ENCODE measurements at places on chromosomes 7 and 10.

DNA sequence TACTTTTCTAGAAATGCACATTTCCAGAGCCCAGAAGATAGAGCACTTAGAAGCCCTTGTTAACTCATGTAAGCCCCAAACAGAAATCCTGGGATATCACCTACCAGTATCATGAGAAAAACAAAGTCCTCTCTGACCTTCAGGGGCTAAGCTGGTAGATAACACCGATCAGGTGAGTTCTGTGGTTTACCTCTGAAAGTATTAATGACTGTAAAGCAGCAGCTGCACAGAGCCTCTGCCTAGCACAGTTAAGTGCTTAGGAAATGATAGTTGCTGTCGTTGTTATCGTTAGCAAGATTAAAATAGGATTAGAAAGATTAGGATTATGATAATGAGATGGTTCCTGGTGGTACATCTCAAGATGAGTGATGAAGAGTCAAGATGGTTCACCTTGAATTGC lies 64.9 kb downstream of the PLXNA4 start:
- H3K4me1 ChIP-seq, result peaks cover 30% of the 10 kb centered on the region
- DNase-seq, result no peak
- H3K27me3 ChIP-seq, result peaks cover 4% of the 10 kb centered on the region
- no peak overlapping the region for H3K27ac ChIP-seq

- H3K27ac ChIP-seq, result no peak overlapping the region
- no peaks in the 10 kb centered on the region for H3K4me1 ChIP-seq
- H3K4me3 ChIP-seq, result no peak overlapping the region
- H3K27me3 ChIP-seq, result peaks cover 25% of the 10 kb centered on the region
Measured at GRCh38 chr10:10977978-10978377, 39.7 kb upstream of the CELF2 start.

DNA sequence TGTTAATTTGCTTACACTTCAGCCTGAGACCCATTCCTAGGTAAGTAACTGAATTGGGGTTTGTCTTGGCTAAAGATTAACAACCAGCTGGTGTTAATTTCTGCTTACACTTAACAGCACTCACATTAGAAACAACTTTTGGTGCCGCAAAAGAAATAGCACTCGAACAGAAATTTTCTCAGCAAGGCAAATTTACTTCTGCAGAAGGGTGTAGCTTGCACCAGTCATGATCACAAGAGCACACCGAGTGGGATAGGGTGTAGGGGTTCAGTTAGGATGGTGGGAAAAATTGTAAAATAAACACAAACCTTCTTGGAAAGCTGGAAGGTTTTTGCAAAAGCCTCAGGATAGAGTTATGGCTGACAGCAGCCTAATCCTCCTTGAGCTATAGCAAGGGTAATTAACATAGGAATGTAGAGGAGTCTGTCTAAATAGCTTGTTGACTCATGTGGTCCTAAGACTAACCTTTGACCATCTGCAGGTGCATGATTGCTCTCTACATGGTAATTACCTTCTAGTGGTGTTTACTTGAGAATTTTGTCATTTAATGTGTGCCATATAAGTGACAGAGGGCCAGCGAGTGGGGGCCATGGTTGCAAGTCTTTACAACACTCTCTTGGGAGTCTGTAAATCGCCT lies 67.8 kb upstream of the CDK13 start:
- no peaks in the 10 kb centered on the region for H3K36me3 ChIP-seq
- H3K4me1 ChIP-seq, result no peaks in the 10 kb centered on the region
- H3K4me3 ChIP-seq, result no peak overlapping the region
- H3K27ac ChIP-seq, result no peak overlapping the region

DNA sequence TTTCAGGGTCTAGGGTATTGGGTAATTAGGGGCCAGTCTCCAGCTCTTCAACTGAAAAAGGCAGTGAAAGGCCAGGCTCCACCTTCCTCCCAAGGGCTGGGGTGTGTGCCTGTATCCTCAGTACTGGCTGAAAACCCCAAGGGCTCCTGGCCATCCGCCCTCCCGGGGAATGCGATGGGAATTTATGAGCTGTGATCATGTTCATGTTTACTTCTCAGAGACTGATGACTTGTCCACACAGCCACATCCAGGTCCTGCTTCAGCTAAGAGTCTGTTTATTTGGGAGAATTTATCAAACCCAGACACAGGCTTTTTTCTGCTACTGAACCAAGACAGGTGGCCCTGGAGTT lies 91.7 kb downstream of the CCDC3 start:
- no peak for DNase-seq
- no peak overlapping the region for H3K4me3 ChIP-seq
- H3K36me3 ChIP-seq, result no peaks in the 10 kb centered on the region
- H3K4me1 ChIP-seq, result no peaks in the 10 kb centered on the region
- peaks cover 10% of the 10 kb centered on the region for H3K27me3 ChIP-seq
- no peak overlapping the region for H3K27ac ChIP-seq

GRCh38 chr7:10889266-10889898 lies 84.3 kb upstream of the PHF14 start:
- H3K4me3 ChIP-seq, result no peak overlapping the region
- peak overlapping the region; percentile 59 for H3K27ac ChIP-seq
- H3K4me1 ChIP-seq, result peaks cover 12% of the 10 kb centered on the region
- peak; percentile 50 for DNase-seq

- DNase-seq, result no peak
- peaks cover 90% of the 10 kb centered on the region for H3K27me3 ChIP-seq
- no peak overlapping the region for H3K4me3 ChIP-seq
- peaks cover 3% of the 10 kb centered on the region for H3K36me3 ChIP-seq
Measured at GRCh38 chr7:157016024-157016351, 5.5 kb upstream of the MNX1 start.

DNA sequence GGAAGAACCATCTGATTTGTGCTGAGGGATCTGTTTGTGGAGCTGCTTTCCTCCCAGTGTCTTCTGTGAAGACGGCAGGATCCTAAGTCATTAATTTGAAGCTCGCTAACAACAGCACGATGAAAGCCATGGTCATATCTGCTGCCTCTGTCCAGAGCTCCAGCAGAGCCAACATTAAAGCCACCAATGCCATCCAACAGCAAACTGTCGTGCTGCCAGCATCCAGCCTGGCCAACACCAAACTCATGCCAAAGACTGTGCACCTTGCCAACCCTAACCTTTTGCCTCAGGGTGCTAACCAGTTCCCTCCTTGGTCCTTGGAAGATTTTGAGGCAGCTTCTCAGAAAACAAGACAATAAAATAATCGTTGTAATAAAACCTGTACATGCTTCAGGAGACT lies 36.2 kb downstream of the HTR5A start:
- no peak overlapping the region for H3K27ac ChIP-seq
- H3K4me1 ChIP-seq, result no peaks in the 10 kb centered on the region
- no peaks in the 10 kb centered on the region for H3K36me3 ChIP-seq
- no peak for DNase-seq

- H3K36me3 ChIP-seq, result no peaks in the 10 kb centered on the region
- H3K27ac ChIP-seq, result no peak overlapping the region
- H3K27me3 ChIP-seq, result peaks cover 17% of the 10 kb centered on the region
- H3K4me3 ChIP-seq, result no peak overlapping the region
- DNase-seq, result no peak
Measured at GRCh38 chr10:88861036-88861435, 9.4 kb upstream of the ANKRD22 start.

DNA sequence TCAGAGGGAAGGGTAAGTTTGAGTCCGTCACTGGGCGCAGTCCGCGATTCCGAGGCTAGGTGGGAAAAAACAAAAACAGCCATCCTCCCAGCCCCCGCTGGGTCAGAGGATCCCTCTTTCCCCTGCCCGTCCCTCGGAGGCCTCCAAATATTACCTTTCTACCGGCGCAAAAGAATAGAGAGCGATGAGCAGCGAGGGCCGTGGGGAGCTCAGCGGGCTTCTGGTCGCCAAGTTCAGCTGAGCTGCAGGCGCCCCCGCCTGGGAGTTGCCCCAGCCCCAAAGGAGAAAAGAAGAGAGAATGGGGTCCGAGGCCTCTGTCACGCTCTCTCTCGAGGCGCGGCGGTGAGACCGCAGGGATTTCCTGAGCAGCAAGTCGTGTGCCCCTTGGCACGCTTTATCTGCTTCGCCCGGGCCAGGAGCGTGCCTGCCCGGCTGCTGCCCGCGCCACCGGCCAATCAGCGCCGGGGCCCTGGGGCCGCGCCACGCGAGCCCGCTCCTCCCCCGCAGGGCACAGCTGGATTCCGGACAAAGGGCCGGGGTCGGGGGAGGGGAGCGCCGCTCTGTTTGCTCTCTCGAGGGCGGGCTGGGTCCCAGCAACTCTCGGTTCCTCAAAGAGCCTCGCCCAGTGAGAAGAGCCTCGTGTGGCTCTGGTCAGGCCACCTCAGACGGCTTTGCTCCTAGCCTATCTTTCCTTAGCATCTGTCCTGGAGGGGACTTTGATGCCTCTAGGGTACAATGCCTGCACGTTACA lies at the start of gene NEUROG3:
Gene NEUROG3 (minus strand): TSS at position 367 of the 751 bp plus-strand sequence. CDS start 379 bp downstream, outside the sequence.
- DNase-seq, result no peak
- H3K27me3 ChIP-seq, result peaks cover 89% of the 10 kb centered on the region
- peaks cover 24% of the 10 kb centered on the region for H3K4me1 ChIP-seq
- H3K4me3 ChIP-seq, result peak within 1 kb of the TSS; percentile 56
- no peaks in the 10 kb centered on the region for H3K36me3 ChIP-seq

- DNase-seq, result no peak
- no peak overlapping the region for H3K4me3 ChIP-seq
- peaks cover 32% of the 10 kb centered on the region for H3K27me3 ChIP-seq
- peaks cover 26% of the 10 kb centered on the region for H3K4me1 ChIP-seq
Measured at GRCh38 chr10:43282881-43283280, 16.0 kb upstream of the RASGEF1A start.

DNA sequence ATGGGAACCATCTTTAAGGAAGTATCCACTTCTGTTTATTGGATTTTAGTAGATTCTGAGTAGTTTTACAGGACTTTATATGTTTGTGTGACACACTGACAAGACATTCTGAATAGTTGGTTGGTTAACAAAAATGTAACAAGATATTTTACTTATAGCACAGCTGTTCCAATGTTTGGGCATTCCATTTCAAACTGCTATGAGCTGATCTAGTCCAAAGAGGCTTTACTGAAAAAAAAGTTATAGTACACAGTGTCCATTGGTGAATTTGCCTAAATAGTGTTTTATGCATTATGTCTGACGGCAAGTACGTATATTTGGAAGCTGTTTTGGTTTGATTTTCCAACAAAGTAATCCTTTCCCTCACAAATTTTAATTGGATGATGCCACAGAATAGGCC lies 99.1 kb downstream of the SAMD9 start:
- DNase-seq, result no peak
- no peaks in the 10 kb centered on the region for H3K27me3 ChIP-seq
- H3K36me3 ChIP-seq, result peaks cover 2% of the 10 kb centered on the region
- H3K27ac ChIP-seq, result no peak overlapping the region
- peaks cover 8% of the 10 kb centered on the region for H3K4me1 ChIP-seq

- H3K36me3 ChIP-seq, result no peaks in the 10 kb centered on the region
- H3K27me3 ChIP-seq, result no peaks in the 10 kb centered on the region
- no peak for DNase-seq
- no peak overlapping the region for H3K27ac ChIP-seq
- H3K4me1 ChIP-seq, result no peaks in the 10 kb centered on the region
- H3K4me3 ChIP-seq, result no peak overlapping the region
Measured at GRCh38 chr10:129812398-129812797, 151.7 kb downstream of the EBF3 start.
